Activated effector memory CD4-positive, alpha-beta T cell treated with Interleukin-2 at 50 U/mL for 16 hours (primary cell): ENCODE measurements at places on chromosomes 4 and X.

DNA sequence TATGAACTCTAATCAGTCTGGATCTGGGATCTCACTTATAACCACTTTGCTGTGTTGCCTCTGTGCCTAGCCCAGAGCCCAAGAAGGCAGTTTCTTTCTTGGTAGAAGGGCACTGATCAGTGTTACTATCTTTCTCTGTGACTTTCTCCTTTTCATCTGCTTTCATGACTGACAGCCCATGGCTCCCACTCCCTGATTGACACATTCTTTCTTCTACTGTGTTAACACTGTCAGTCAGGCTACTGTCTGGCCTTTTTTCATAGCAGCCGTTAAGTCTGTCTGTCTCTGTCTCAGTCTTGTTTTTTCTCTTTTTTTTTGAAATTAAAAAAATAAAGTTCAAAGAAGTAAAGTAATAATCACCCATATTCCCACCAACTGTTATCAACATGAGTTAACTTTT is 210.6 kb downstream of the GPC3 start:
- no peak for DNase-seq

DNA sequence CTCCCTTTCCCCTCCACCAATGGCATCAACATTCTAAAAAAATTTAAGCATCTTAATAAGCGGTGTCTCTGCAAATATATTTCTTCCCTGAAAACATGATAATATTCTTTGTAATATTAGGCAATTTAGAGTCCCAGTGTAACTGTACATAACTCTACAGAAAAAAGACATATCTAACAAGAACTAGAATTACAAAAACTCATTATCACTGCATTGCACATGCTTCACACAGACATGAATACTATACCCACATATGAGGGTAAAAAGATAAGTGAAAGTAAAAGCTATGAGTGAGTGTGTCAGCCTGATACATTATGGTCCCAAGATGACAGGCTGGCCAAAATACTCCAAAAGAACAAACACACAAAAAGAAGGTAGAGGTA is 2.4 kb upstream of the FGB start:
- DNase-seq = no peak

DNA sequence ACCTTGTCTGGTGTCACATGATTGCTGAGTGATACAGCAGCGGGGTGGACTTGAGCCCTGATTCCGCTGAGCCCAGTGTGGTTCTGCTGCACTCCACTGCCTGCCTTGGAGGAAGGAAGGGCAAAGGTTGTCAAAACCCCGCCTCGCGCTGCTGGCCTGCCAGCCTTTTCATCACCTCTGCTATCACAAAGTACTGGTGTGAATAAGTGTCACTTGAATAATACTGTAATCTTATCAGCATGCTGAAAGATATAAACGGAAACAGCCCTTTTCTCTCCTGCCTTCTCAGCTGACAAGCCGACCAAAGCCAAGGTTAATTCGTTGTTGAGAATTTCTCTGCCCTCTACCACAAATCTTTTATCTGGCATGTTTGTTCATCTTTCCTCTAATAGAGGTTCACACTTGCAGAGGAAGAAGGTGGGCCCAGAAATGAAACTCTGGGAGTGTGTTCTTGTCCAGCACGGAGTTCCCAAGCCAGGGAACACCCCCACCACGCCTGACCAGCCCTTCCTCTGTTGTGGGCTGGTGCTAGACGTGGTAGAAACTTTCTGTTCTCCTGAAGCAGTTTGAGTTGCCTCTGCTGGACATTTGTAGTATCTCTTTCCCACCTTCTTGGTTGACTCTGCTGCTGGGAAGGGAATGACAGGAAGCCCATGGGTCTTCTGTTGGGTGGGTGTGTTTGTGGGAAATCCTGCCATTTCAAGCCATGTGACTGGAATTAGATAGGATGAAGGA is 21.5 kb downstream of the FHDC1 start:
- DNase-seq = no peak

DNA sequence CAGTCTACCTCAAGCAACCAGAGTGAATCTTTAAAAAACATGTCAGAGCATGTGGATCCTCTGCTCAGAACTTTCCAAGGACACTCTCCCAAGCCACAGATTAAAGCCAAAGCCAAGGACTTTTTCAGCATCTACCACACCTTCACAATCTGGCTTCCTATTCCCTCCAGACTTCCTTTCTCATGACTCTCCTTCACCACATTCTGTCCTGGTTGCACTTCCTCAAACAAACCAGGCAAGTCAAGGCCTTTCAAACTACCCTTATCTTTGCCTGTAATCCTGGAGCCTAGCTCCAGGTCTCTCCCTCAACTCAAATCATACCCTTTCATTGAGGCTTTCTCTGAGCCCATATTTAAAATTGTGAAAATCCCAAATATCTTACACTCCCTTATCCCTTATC is 191.6 kb upstream of the GALNTL6 start:
- no peak for DNase-seq

DNA sequence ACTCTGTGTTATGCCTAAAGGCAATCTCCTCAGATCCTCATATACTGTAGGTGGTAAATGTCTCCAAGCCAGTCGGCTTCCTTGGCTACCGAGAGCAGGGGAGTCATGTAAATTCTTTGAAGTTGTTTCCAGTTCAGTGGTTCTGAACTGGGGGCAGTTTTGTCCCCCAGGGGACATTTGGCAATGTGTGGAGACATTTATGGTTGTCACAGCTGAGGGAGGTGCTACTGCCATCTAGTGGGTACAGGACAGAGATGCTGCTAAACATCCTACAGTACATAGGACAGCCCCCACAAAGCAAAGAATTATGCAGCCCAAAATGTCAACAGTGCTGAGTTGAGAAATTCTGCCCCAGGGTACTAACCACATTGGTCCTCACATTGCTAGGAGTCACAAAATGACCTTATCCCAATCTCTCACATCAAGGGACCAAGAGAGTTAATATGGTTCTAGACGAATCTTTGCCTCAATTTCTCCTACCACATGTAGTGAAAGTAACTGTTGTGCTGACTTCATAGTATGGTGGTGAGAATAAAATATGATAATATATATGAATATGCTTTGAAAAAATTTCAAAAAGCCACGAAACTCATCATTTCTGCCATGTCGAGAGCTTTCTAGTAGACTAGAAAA is 104.4 kb upstream of the ARHGAP24 start:
- no peak for DNase-seq

DNA sequence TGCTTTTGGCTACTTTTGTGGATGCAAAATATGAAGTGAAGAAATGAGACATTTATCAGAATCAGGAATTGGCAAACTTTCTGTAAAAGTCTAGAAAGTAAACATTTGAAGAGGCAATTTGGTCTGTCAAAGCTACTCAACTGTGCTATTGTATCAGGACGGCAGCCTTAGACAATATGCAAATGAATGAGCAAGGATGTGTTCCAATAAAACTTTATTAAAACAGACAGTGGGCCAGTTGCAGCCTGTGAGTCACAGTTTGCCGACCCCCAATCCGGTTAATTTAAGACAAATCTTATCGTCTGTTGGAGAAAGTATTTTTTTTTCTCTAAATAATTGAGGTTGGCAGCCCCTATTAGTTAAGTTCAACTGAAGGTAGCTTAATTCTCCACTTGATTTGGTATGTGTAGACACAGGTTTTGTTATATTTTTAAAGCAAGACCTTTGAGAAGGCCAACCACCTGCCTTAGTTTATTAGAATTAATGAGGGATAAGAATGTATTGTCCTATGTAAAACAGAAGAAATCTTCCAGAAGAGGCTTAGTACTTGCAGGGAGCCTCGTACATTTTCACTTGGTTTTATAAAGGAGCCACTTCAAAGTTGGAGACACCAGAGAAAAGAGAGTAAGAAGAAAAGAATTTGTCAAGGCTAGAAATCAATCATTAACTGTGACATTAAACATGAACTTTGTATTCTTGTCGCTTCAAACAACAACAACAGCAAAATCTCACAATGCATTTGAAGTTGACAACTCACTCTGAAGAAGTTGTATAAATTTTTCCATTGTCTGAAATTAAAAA is 81.6 kb upstream of the FAT1 start:
- DNase-seq = no peak

- DNase-seq = no peak
Observed at GRCh38 chr4:124867536-124867935, 155.0 kb upstream of the ANKRD50 start.

DNA sequence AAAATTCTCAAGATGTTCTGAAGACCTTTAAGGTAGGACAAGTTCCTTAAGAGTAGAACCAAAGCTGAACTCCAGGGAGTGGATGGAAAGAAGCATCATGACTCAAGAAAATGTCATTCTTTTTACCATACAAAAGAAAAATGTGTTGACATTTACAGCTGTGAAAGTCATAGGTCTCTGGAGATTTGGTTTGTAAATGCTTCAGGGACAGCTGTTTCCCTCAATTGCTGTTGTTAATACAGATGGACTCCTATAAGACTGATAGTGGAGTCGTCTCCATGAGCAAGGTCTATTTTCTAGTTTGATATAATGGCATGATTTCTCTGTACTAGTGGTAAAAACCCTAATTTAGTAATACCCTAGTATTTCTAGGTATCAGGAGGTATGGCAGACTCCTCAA is 101.7 kb downstream of the PHOX2B start:
- no peak for DNase-seq

DNA sequence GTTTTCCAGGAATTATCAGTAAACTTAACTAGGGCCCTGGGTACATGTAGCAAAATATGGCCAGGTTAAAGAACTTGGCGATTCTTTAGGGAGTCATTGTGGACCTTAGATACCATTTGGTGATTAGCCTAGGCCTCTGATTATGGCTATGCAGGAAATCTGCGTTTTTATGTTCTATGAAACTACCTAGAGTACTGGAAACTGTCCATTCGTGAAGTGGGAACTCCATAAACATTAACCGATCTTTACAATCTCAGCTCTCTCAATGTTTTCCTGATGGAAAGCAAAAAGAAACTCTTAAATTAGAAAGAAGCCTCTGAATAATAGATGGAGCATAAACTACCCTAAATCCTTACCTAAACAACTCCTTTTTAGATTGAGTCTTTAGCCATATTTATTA is 121.9 kb downstream of the SH3RF1 start:
- DNase-seq = no peak

DNA sequence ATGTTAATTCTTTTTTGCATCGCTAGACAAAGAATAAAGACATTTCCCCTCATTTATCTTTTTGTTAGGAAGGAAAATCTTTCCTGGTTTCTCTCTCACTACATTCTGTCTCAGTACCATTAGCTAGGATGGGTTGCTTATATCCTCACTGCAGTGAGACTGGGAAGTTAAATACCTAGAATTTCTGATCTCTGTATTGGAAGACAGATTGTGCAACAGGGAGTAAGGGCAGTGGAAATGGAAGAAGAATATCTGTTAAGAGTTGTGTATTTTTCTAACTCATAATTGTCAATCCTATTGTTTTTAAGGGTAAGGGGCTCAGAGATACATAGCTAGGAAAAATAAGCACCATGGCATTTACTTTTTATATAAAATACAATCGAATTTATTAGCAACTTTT is 19.6 kb downstream of the PTPN13 start:
- no peak for DNase-seq

GRCh38 chrX:100593581-100593980 is 8.8 kb downstream of the TNMD start:
- no peak for DNase-seq

- no peak for DNase-seq
Observed at GRCh38 chrX:48467281-48467761, 2.7 kb downstream of the SLC38A5 start.
